ENCODE measurements at places on chromosomes 11 and 22.

- no peak for DNase-seq
These were observed 211.0 kb downstream of the NAV2 start for GRCh38 chr11:19923626-19924025.

GRCh38 chr11:57394203-57394965 is 3.9 kb upstream of the PRG2 start:
- DNase-seq, result no peak

DNA sequence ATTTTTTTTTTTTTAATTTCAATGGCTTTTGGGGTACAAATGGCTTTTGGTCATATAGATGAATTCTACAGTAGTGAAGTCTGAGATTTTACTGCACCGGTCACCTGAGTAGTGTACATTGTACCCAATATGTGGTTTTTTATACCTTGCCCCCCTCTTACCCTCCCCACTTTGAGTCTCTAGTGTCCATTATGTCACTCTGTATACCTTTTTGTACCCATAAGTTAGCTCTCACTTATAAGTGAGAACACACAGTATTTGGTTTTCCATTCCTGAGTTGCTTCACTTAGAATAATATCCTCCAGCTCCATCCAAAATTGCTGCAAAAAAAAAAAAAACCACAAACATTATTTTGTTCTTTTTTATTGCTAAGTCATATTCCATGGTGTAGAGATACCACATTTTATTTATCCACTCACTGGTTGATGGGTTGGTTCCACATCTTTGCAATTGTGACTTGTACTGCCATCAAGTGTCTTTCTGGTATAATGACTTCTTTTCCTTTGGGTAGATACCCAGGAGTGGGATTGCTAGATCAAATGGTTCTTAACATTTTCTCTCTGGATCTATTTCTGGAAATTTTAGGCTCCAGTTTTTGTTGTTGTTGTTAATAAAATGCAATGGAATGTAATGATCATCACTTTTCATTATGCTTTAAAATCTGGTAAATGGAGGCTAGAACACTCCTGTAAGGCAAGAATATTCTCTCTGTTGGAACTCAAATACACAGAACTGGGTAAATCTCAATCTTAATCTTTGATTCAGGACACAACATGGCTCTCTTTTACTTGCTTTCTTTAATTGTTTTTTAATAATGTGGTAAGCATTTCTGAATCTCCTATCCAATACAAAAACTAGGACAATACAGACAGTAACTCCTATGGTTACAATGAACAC is 10.3 kb downstream of the NEAT1 start:
- no peak for DNase-seq

- DNase-seq, result no peak
These were observed 250.1 kb downstream of the DDX10 start for GRCh38 chr11:108914981-108915380.

- no peak for DNase-seq
These were observed 6.8 kb downstream of the NADSYN1 start for GRCh38 chr11:71459767-71460320.

All from activated T-helper 9 cell treated with anti-CD3 and anti-CD28 coated beads, Interleukin-2, amount 50 U/mL, for 16 hours (primary cell).